ENCODE measurements at places on chromosomes 5 and 9.
A peak's percentile ranks its signal among the peaks of the same experiment; 100 is the strongest.

GRCh38 chr5:73751254-73751914 is 125.4 kb downstream of the ARHGEF28 start:
- no peak for DNase-seq

DNA sequence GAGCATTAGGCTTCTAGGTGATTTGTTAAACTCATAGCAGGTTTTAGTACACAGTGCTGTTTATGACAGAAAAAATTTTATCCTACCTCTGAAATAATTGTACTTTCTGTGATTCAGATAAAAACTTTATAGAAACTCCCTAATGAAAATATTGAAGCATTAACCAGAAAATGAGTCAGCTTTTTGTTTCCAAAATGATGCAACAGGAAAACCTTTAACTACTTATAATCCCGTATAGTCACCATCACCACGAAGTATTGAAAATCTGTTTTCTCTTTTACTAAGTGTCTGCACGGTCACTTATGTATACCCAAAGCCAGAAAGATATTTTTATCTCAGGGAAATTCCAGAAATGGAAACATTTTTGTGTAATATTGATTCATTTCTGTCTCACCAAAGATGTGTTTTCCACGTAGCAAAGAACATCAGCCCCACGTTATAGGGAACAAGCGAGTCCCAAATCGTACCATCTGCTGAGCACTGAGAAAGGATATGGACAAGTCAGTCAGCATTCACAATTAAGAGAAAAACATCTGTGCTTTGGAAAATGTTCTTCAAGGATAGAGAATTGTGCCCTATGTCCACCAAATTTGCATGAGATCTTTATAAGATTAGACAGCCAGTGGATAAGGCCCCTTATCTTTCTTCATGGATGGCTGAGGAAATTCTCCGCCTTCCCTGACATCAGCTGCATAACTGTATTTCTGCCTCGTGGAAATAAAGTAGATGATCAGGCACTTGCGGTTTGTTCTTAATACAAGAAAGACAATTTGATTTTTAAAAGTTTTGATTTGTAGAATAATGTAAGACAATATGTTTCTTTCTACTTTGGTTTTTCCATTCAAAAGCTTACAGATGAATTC is 41.9 kb downstream of the TNFAIP8 start:
- DNase-seq: no peak

DNA sequence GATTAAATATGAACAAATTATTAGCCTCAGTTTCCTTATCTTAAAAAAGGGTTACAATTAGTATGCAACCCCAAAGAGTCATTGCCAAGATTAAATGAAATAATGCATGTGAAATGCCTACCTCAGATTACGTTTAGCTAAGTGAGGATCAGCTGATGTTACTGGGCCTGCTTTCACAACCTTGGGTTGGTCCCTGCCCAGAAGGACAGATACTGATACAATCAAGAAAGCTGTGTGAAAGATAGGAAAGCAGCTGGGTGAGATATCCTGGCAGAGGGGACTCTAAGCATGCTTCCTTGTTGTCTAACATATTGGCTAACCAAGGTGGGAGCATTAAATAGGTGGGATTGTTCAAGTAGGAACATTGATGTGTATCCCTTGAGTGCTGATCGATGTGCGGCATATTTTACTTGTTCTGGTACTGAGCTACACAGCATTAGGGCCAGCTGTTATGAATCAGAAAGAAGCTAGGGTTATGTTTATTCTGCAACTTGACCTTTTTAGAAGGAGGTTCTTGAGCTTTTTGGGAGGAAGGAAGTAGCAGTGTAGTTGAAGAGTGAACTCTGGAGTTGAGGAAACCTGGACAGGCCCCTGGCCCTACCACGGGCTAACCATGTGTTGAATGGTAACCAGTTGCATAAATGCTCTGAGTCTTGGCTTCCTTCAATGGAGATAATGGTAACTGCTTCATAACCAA is 28.9 kb downstream of the SNX24 start:
- no peak for DNase-seq

DNA sequence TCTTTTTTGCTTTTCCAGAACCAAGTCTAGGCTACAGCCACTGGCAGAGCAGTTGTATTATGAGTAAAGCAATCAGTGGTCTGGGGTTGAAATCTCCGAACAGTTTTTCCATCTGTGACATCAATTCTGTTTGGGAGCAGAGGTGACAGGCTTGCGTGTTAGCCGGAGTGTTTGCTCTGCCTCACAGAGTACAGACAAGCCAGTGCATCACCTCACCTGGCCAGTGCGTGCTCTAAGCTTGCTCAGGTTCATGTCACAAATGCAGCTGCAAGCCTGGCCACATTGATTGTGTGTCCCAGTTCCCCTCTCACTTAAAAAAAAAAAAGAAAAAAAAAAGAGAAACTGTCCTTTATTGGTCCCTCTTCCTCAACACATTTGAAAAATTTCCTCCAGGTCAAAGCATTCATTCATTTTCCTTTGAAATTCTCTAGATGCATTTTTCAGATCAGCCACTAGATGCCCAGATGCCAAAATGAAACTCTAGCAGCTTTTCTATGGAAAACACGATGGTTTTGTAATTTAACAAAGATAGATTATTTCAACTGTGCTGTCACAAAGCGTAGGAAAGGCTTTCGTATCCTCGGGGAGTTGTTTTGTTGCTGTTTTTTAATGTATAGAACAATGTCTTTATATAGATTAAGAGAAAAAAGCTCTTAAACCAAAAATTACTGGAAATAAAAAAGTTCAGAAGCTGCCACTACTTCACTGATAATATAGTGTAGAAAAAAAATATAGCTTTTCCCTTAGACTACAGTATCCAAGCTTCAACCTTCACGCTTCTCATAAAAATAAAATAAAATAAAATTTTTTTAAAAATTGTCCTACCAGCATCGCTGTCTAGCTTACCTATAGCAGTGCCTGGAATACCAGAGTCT is 585.5 kb downstream of the TLE1 start:
- no peak for DNase-seq

DNA sequence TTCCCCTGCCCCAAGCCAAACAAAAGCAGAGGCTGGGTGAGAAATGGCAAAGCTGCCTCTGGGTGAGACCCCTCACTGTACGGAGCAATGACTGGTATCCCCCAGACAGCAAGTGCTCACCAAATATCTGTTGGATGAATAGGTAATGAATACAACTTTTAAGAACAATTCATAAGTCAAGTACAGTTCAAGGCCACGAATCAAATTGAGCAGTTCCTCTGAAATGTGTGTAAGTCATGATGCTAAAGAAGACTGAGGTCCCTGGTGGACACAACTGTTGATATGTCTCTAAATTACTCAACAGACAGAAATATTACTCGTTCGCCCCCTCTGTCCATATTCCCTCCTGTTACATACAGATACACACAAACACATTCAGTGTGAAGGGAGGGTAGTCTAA is 160.7 kb downstream of the GLIS3 start:
- no peak for DNase-seq

- DNase-seq: no peak
These were observed 23.8 kb downstream of the IFNA5 start for GRCh38 chr9:21281275-21281674.

DNA sequence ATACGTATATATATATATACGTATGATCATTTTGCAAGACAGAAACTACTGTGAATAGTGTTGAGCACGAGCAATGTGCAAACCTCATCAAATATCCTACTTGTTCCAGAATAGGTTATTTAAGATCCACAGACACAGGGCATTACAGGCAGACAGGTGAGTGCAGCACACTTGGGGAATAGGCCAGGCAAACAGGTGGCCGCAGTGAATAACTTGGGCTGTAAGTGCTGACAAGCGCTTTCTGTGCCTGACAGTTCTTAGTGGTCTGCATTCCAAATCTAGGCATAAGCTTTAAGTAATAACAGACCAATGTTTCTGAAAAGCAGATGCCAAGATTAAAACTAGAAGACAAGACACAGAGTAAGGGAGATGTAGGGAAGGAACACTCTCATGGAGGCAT is 77.9 kb downstream of the LHFPL2 start:
- DNase-seq: no peak

- peak; percentile 40 for DNase-seq
These were observed 91.5 kb upstream of the DNAH5 start for GRCh38 chr5:14035859-14036503.

DNA sequence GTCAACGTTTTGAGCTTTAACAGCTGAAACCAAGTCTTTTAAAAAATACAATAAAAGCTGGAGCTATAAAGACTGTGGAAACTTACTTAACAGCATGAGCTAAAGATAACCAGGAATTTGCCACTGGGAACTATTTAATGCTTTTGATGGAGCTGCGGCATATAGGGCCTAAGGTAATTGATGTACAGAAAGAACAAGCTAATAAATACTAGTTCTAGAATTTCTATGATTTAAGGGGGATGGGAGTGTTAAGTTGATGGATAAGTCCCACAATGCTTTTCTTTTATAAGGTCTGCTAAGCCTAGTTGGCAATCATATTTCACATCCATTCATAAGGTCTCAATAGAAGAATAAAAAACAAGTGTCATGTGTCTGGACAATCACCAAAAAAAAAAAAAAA is 334.0 kb upstream of the DMAC1 start:
- DNase-seq: no peak

DNA sequence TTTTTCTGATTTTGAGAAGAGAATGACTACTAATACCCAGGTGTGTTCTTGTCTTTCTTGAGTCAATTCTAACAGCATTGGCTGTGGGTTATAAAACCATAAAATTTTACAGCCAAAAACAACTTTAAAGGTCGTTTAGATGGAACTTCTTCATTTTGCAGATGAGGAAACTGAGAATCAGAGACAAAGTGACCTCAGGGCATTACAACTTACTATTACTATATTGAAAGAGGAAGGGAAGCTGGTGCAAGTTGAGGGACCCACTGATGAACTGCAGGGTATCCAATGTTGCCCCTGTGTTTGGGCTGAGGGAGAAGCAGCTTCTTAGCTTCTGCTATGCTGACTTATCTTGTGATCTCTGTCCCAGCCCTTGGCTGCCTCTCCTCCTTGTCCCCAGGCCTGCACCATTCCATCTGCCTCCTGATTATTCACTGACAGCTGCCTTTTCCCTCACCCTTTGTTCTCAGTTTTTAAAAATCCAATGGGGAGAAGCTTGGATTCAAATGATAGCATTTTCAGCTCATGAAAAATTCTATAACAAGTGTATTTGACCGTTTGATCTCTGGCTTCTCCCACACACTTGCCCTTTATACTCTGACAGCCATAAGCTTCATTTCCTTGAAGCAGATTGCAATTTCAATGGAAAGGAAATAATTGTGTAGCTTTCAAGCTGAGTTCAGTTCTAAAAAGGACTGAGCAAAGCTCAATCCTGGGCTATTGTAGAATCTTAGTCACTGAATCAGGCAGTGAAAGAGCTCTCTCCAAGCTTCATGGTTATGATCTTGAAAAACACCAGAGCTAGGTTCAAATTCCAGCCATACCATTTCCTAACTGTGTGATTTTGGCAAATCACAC is 68.5 kb downstream of the TMC1 start:
- DNase-seq: no peak

DNA sequence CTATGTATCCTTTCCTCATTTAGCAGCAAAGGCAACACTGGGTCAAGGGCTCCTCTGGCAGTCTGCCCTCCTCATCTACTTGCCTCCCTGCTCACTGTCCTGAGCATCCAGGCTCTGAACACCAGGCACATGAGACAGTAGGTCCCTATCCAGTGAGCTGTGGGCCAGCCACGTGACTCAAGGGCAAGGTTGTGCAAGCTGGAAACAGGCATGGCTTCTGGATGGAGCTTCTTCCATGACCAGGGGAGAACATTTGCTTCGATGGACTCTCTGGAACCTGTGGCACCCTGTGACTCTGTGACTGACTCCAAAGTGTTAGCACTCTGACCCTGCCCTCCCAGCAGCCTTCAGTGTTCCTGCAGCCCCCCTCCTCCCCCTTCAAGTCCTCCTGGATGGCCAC is 31.2 kb downstream of the ENHO start:
- no peak for DNase-seq

GRCh38 chr5:171268700-171269620 is 40.1 kb upstream of the TLX3 start:
- DNase-seq: no peak

- no peak for DNase-seq
These were observed 344.1 kb downstream of the TMEM38B start for GRCh38 chr9:106038266-106039001.

DNA sequence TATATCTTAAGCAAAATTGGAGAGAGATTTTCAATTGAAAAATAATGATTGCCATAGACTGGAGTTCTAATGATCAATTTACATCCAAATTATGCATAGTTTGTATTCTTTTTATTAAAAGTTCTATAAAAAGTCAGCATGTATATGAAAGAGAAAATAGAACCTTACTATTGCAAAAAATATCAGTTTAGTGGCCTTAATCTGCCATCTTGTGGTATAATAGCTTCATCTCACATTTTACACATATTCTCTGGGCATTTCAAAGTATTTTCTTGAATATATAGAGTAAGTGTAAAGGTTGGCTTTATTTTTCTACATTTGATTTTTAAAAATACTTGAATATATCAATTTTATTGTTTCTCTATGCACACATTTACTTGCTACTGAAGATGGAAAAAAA is 1858.6 kb upstream of the CDH9 start:
- no peak for DNase-seq

DNA sequence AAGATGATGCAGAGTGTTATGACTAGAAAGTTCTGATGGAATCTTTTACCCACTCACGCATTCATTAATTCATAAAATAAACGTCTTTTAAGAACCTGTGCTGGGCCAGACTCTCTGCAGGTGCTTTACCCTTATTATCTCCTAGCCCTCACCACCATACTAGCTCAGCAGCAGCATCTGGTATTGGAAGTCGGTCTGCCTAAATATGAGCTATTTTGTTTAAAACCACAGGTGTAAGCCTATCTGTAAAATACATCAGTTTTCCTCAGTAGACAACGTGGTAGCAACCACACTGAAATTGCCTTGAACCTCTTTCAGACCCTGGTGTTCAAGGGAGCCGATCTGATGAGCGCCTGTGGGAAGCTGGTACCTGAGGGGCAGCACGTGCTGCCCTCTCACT is 69.4 kb downstream of the PPIC start:
- DNase-seq: no peak

DNA sequence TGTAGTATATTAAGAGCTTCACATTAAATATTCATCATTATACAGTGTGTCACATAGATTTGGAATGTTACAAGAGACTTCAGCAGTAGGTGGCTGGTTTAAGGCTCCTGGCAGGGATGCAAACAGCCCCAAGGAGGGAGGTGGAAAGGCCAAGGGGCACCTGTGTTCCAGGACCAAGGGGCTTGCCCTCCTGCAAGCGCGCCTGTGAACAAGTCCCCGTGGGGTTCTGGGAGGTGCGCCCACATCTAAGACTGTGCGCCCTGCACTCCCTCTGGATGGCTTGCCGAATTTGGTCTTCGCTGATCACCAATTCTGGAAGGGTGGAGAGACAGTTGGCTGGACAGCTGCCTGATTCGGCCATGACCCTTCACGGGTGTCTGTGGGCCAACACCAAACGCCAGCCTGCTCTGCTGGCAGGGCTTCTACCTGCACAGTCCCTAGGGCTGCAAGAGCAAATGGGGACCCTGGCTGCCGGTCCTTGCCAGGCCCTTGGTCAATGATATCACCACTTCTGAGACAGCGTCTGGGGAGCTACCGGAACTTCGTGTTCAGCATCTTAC is 12.1 kb upstream of the SLC25A51 start:
- no peak for DNase-seq
